ENCODE measurements at places on chromosomes 7 and 10.

DNA sequence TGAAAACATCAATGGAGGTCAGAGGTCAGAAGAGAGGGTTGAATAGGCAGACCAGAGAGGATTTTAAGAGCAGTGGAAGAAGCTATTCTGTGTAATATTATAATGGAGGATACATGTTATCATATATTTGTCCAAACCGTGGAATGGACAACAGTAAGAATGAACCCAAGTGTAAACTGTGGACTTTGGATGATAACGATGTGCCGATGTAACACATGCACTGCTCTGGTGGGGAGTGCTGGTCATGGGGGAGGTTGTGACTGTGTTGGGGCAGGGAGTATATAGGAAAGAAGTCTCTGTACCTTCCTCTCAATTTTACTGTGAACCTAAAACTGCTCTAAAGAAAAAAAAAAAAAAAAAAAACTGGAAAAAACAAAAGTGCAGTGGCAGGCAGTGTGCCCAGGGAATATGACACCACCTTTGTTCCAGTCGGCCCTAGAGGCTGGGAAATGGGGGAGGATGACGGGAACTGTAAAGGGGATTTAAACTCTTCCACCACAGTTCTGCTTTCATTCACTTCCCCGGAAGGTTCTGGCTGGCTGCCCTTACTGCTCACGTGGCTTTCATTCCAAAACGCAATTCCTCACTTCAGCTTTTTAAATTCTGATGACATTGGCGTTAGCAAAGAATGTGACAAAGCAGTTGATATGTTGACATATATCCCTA is 113.7 kb upstream of the ANKRD1 start:
- peak; percentile 74 for DNase-seq

DNA sequence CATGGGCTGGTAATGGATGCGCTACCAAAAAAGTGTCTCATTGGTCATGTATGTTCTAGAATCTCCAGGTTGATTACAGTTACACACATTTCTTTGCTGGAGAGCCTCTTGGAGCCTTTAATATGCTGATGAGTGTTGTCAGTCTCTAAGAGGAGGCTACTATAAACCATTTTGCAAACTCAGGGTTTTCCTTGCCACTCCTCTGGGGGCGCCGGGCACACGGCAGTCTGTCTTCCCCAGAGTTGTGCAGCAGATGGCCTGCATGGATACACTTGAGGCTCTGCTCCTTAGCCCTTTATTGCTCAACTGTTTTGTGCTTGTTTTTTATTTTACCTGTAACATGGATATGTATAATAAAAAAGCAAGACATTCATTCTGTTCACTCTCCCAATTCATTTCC is 196.5 kb downstream of the ACTR3B start:
- DNase-seq = no peak

DNA sequence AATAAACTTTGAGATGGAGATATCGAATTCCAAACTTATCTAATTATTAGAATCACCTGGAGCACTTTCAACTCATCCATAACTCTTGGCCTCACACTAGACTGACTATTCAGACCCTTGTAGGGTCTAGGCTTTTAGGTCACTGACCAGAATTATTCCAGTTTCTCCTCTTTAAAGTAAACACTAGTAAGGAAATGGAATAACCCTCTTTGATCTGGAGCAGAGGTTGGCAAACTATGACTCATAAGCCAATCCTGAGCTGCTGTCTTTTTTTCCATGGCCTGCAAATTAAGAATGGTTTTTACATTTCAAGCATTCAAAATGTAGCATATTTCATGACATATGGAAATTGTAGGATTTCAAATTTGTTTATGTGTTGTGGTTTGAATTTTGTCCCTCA is 1601.9 kb downstream of the REEP3 start:
- DNase-seq = peak; percentile 8

DNA sequence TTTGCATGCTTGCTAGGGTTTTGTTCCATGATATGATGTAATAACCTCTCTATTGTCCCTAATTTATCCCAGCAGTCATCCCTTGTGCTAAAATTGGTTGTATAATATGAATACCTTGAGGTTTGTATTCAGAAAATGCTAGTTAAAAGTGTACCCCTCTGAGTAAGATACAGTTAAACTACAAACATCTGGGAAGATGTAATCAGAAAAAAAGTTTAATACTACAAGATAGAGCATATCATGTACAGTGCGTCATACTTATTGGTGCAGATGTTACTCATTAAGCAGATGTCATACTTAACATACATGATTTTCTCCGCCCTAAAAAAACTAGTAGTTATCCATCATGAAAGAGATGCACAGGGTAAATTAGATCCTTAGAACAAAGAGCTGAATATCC is 336.1 kb upstream of the KCND2 start:
- no peak for DNase-seq
